ENCODE measurements at places on chromosomes 5 and 9.

DNA sequence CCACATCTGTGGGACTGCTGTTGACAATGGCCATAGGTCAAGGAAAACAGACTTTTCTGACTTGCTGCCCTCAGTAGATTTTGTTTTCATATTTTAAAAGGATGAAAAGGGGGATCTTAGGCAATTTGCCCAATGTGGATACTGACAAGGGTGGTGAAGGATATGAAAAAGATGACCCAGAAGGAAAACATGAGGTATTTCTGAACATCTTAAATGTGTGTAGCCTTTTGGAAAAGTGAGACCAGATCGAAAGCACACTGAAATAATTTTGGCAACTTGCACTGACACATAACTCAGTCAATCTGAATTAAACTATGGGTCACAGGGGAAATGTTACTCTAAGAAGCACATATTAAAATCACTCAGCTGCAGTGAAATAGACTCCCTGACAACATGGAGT, 1793.0 kb upstream of the ACO1 start:
- no peak for DNase-seq

DNA sequence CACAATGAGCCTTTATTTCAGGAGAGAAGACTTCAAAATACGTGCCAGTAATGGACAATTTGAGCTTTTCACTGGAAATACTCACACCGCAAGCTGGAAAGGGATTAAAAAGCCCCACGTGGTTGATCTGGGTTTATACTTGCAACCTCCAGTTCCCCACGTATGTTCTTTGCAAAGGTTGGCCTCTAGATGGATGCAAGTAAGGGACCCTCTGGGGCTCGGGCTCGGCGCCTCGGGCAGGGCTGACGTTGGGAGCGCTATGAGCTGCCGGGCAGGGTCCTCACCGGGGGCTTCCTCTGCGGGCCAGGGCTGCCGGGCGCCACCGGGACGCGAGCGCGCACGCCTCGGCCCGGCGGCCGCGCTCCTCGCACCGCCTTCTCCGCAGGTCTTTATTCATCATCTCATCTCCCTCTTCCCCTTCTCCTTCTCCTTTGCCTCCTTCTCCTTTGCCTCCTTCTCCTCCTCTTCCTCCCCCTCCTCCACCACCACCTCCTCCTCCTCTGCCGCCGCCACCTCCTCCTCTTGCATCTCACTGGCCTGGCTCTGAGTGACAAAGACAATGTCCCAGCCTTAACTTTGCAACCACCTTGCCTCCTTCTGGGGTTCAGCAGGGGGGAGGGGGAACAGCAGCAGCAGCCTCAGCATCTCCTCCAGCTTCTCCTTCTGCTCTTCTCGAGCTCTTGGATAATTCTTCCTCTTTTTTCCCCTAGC, 701 bp upstream of the ZNF462 start:
- no peak for DNase-seq

GRCh38 chr5:93789173-93790067, 48.0 kb upstream of the POU5F2 start:
- DNase-seq = no peak

DNA sequence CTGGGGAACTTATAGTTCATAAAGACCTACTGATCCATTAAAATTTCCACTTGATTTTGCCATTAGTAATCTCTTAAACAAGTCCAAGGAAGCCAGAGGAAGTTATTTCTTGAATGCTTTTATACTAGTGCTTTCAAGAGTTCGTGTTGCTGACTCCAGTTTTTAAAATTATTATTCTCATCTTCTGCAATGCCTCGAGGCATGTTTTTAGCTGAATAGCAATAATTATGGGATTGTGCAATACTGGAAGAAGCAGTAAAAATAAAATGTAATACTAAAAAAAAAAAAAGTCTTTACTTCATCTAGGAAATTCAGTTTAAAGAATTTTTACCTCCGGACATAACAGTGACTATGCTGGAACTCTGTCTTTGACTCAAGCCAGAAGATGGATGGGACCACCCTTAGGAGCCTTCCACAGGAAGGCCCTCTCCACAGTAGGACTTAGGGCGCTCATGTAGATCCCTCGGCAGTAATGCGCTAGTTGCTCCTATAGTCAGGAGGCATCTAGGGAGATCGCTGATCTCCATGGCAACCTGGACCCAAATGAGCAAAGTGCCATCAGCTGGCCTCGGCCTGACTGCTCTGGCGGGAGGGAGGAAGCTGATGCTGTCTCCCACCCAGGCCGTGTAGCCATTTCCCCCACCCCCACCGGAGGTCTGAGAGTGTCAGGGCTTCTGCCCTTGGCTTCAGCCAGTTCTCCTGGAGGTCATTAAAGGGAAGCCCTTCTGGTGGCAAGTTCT, 56.7 kb downstream of the DAPK1 start:
- DNase-seq = no peak

- DNase-seq = no peak
These were observed 386.9 kb upstream of the SMC2 start for GRCh38 chr9:103707181-103707580.

DNA sequence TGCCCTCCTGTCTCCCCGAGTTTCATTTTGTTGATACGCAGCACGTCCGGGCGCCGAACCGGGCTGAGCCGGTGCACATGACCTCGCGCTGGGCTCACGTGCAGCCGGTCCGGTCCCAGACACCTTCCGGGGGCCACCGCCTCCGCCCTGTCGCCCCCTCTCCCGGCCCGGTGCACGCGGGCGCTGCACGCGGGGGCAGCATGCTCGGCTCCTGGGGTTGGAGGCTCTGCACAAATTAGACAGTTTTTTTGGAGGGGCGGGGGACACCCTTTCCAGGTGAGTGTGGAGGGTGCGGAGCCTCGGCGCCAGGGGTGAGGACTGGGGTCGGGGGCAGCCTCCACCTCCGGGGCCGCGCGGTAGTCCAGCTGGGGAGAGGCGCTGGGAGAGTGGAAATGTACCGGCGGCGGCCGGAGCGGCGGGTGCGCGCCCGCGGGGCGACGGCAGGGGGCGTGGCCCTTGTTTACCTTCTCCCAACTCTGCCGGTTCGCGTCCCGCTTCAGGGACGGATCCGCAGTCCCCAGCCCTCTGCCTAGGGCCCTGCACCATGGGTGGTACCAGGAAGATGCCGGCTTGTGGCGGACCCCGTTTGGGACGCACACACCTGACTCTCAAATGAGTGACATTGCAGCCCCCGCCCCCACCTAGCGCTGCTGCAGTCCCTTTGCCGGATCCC, 1.1 kb downstream of the JADE2 start:
- DNase-seq = peak; percentile 21

GRCh38 chr5:1124205-1125029, 12.6 kb upstream of the SLC12A7 start:
- DNase-seq = no peak

- peak; percentile 86 for DNase-seq
These were observed at the start of gene GCNT1 for GRCh38 chr9:76458903-76459693. GCNT1 (plus strand) TSS chr9:76459182; CDS start chr9:76502382, 43,200 bp downstream.
